ENCODE measurements at places on chromosomes 2 and 18. TPM values are rescaled to one million over a fixed set of nuclear protein-coding genes. Genes with fewer than 3 reads are reported as not detected.

GRCh38 chr2:225761396-225761795, 361.9 kb downstream of the NYAP2 start:
- no peak overlapping the region for H3K27ac ChIP-seq
- DNase-seq = no peak
- H3K4me3 ChIP-seq = no peak overlapping the region
- H3K4me1 ChIP-seq = peaks cover under 1% of the 10 kb centered on the region

DNA sequence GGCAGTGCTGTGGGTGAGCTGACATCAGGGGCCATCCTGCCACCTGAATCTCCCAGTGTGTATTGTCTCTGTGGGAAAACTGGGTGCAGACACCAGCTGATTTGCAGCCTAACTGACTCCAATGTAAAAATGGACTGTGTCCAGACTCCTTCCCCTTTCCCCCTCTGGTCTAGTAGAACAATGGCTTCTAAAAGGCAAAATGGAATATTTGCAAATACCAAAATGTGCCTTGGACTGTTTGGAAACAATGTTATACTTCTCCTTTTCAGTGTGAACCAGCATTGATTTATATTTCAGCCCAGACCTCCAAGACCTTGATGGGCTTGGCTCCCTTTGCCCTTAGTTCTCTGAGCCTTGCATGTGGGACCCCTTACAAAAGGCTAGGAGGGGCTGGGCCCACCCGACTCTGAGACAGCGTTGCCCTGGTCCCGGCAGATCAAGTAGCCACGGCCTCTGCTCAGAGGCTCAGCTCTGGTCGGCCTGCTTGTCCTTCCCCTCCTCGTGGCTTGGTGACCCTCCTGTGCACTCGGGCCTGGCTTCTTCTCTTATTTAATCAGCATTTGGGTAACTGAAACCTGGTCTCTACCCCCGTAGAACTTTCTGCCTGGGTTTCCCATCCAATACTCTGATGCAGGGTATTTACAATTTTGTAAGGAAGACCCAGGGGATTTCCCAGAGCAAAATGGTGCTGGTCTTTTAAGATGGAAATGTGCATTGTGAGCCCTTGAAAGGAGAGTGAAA, 18.0 kb upstream of the ACKR3 start:
- no peaks in the 10 kb centered on the region for H3K36me3 ChIP-seq
- H3K27ac ChIP-seq = no peak overlapping the region
- H3K27me3 ChIP-seq = no peaks in the 10 kb centered on the region
- H3K4me1 ChIP-seq = no peaks in the 10 kb centered on the region
- no peak for DNase-seq

The CCDC74A gene
- total RNA-seq = 15.9 TPM

GRCh38 chr2:32824070-32824809, 122.5 kb upstream of the LTBP1 start:
- no peaks in the 10 kb centered on the region for H3K36me3 ChIP-seq
- peaks cover 7% of the 10 kb centered on the region for H3K4me1 ChIP-seq
- no peaks in the 10 kb centered on the region for H3K27me3 ChIP-seq
- no peak overlapping the region for H3K4me3 ChIP-seq
- no peak overlapping the region for H3K27ac ChIP-seq

The RGPD3 gene
- 0.59 TPM for total RNA-seq

The GNLY gene
- not detected for total RNA-seq

Data from osteoblast (primary cell).